Mucosa of descending colon (tissue), 3 donors: ENCODE measurements at places on chromosomes 1 and 21. TPM values are rescaled to one million over a fixed set of nuclear protein-coding genes. Genes with fewer than 3 reads are reported as not detected.

GRCh38 chr1:245997471-245998258 is 509.4 kb downstream of the SMYD3 start:
- DNase-seq: no peak

DNA sequence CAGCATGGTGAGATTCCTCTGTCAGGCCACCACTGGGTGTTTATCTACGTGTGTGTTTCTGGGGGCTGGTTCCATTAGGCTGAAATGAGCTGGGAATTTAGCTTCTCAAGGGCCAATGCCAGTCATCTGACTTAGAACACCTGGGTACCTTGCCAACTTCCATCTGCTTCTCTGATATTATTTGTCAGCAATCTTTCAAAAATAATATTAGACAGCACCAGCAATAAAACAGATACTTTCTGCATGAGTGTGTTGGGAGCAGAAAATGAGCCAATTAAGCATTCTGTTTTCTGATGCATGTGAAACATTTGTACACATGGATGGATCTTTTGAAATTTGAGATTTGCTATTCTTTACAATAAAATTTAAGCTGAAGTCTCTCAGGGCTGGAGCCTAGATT is 124.1 kb downstream of the RYR2 start:
- DNase-seq: no peak

Gene LCK
- total RNA-seq: 6.0 TPM

GRCh38 chr1:64001038-64001437 is 202.4 kb upstream of the UBE2U start:
- no peak for DNase-seq

Gene SUMO3
- total RNA-seq: 76.9 TPM

Gene RHBDL2
- total RNA-seq: 16.6 TPM

GRCh38 chr1:6969762-6970161 is 184.5 kb downstream of the CAMTA1 start:
- DNase-seq: no peak

DNA sequence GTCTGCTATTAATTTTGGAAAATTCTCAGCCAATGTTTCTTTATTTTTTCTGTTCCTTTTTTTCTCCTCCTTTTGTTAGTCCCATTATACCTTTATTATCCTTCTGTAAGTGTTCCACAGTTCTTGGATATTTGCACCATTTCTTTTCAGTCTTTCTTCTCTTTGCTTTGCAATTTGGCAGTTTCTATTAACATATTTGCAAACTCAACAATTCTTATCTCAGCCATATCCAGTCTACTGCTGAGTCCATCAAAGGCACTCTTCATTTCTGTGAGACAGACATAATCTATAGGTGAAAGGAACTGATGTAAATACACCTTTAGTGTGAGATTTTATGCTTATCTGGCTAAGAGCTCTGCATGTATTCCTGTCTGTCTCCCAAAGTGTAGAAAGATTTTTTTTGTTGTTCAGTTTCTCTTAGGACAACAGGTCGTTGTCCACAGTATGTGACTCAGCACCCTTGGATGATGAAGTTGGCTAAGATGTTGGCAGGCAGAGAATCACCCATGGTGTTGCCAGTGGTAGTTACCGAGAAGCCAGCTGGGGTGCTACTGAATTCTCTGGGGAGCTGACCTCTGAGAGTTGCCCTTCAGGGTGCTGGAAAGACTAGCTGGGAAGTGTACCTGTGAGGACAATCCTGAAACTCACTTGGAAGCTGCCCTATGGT is 38.4 kb downstream of the LEPR start:
- DNase-seq: no peak

DNA sequence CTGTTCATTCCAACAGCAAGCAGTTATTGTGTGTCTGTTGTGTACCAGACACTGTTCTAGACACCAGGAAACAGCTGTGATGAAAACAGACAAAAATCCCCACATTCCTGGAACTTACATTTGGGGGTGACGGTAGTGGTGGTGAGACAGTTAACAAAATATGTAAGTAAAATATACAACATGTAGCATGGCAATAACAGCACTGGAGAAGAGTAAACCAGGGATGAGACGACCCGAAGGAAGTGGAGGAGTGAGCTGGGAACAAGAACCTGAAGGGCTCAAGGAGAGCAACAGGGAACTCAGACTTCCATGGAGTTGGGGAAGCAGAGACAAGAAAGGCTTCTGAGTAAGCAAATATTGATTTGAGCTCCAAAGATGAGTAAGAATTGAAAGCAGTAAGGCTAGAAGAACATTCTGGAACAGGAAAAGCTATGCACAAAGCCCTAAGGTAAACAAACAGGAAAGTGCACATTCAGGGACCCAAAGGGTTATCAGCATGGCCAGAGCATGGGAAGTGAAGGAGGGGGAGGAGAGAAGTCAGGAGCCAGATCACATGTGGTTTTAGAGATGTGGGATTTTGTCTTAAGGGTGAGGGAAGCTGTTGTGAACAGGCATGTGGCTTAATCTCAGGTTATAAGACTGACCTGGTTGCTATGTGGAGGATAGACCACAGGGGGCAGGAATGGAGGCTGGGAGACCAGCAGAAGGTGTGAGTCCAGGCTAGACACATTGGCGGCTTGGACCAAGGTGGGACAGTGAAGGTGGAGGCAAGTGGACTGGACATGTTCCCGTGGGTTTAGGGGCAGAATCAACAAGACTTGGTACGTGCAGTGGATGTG is 7.3 kb downstream of the CSF1 start:
- no peak for DNase-seq

- DNase-seq: no peak
Measured at GRCh38 chr1:61052395-61053225, 29.8 kb upstream of the NFIA start.

- peak; percentile 84 for DNase-seq
Measured at GRCh38 chr21:43211072-43211759, 42.4 kb downstream of the CRYAA start.

DNA sequence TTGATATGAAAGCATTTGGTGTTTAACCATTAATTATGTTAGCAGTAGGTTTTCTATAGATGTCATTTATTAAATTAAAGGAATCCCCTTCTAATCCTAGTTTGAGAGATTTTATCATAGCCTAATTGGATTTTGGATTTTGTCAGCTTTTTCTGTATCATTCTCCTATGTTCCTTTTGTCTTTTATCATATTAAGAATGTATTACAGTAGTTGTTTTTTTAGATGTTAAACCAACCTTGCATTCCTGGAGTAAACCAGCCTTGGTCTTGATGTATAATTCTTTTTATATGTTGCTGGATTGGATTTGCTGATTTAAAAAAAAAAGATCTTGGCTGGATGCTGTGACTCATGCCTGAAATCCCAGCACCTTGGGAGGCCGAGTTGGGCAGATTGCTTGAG is 5.6 kb downstream of the SETDB1 start:
- DNase-seq: no peak

DNA sequence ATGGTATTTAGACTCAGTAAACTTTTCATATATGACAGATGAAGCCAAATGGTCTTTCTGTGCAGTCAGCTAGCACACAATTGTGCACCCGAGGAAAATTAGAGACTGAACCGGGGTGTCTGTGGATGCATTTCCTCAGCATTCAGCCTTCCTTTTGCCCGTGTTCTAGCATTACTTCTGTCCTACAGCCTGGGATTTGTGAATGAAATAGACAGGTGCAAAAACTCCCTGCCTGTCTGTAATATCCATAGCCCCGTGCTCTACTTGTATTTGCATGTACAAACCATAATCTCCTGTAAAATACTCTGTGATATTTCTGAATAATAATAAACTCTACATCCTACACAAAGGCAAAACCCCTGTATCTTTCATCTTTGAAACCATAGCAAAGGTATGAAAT is 64.8 kb upstream of the LGALS8 start:
- no peak for DNase-seq

Gene CR2
- not detected for total RNA-seq

GRCh38 chr1:8886589-8886988 is 8.1 kb upstream of the ENO1 start:
- DNase-seq: no peak

Gene CYP4A11
- not detected for total RNA-seq

GRCh38 chr1:81428998-81429397 is 371.7 kb upstream of the ADGRL2 start:
- DNase-seq: no peak

DNA sequence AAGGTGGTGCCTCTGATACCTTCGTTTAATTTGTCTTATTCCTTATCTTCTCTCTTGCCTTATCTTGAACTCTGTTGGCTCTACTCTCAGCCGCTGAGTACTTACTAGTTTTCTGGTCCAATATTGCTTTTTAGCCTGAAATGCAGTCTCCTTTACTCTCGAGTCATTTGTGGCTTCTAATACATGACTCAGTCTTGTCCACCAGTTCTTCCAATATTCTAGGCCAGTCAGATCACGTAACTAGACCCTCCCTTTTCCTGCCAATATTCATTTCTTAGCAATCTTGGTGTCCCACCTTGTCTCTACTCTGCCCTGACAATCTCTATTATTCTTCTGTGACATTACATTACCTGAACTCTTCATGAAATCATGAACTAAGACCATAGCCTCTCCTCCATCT is 555.8 kb downstream of the DPYD start:
- DNase-seq: no peak

DNA sequence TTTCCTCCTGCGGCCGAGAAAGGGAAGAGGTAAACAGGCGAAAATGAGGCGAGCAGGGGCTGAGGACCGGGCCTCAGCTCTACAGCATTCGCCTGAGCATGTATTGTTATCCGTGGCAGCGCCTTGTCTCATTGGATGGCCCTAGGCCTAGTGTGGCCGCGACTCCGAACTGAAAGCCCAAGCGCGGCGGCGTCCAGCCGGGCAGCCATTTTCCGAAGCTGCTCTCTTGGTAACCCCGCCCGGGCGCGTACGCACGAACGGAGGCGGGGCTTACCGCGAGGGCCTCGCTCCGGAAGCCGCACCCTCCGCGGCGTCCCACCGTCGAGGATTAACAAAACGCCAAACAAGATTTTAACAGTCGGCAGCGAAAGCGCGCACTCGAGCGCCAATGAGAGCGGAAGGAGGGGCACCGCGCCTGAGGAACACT is 797 bp upstream of the USP1 start:
- DNase-seq: peak; percentile 96

Gene PDC
- total RNA-seq: not detected

DNA sequence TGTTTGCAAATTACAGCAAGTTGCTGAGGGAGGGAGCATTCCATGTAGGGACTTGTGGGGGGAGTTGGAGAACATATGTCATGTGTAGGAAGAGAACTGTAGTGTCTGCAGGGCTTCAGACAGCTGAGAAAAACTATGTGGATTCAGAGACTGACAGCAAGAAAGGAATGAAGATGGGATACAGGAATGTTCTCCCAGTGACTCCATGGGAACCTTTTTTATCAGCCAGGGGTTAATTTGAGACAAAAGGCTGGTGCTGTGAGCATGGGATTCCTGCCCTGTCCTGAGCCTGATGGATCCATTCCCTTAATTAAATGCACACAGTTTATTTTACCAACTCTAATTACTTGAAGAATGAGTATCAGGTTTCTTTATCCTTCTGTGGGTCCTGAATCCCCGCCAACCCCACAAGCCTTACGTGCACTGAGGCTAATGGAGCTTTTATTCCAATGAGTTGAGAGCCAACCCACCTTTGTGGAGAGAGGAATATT is 26.5 kb upstream of the PLXNA2 start:
- no peak for DNase-seq

GRCh38 chr1:245310571-245311531 is 156.1 kb downstream of the KIF26B start:
- no peak for DNase-seq

Gene KIF26B
- total RNA-seq: 0.39 TPM

- peak; percentile 87 for DNase-seq
Measured at GRCh38 chr1:52553362-52554266, 722 bp upstream of the TUT4 start.

Gene FCN3
- total RNA-seq: not detected

- no peak for DNase-seq
Measured at GRCh38 chr1:36328713-36329112, 5.3 kb upstream of the EVA1B start.

DNA sequence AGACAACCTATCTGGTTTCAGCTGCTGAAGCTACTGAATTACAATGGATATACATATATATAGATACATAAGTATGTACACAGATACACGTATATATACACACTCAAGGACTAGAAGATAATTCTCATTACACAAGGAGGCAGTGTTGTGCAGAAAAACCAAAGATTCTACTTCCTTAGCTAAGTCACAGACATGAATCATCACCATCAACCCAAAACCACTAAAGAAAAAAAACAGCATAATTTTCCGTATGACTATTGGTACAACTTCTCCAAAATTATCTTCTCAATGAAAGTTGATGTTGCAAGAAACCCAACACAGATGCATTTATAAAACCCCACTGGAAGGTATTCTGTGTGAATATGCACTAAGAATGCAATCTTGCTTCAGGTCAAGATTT is 36.8 kb upstream of the RPF1 start:
- peak; percentile 38 for DNase-seq

GRCh38 chr1:203146537-203146936 is 19.0 kb downstream of the ADORA1 start:
- no peak for DNase-seq

DNA sequence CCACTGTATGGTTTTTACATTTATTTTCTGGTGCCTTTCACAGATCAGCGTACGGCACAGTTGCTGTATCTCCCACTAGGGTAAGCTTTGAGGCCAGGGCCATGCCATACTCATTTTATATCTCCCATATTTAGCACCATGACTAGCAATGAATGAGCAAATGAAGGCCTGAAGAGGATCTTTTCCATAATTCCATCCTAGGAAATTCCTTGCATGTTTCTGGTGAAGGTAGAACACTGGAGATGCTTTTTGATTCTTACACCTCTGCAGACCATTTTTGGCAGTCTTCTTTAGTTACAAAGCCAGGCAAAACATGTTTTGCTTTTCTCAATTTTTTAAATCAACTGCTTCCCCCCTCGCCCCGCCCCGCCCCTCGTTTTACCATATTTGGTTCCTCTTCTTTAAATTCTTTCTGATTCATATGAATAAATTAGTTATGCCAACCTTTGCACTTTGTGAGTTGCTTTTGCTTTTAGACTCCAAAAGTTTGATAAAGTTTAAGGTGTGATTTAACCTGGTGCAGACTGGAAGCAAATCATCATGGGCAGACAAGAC is 78.9 kb upstream of the AK4 start:
- DNase-seq: peak; percentile 50

DNA sequence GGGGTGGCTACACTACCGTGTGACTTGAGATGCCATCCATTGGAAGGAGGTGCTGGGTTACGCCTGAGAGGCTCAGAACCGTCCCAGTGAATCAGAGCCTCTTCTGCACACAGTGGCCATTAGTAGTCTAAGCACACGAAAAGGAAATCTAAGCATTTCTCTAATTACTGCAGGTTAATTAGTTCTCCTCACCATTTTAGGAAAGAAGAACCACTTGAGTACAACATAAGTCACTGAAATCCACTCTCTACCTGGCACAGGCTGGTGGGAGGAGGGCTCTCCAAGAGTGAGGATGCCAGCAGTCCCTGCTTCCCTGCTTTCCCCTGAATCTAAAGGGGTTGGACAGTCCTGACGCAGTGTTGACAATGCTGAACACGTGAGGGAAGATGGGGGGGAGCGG is 606.3 kb downstream of the NPHP4 start:
- no peak for DNase-seq

GRCh38 chr1:20430355-20431175 is 55.4 kb downstream of the CAMK2N1 start:
- no peak for DNase-seq

Gene DDI2
- total RNA-seq: 33.5 TPM

Gene RNU1-2
- total RNA-seq: 2,195 TPM
